Stimulated activated CD8-positive, alpha-beta memory T cell treated with anti-CD3 and anti-CD28 coated beads, Interleukin-4, amount 100 ng/mL, for 1 hour (primary cell): ENCODE measurements at places on chromosomes 7 and 10.

GRCh38 chr7:77413861-77414424 is 2.2 kb downstream of the GSAP start:
- DNase-seq: no peak

GRCh38 chr10:454860-455259 is 234.6 kb downstream of the DIP2C start:
- no peak for DNase-seq

- no peak for DNase-seq
These were observed 38.1 kb upstream of the WDR11 start for GRCh38 chr10:120813085-120813484.

DNA sequence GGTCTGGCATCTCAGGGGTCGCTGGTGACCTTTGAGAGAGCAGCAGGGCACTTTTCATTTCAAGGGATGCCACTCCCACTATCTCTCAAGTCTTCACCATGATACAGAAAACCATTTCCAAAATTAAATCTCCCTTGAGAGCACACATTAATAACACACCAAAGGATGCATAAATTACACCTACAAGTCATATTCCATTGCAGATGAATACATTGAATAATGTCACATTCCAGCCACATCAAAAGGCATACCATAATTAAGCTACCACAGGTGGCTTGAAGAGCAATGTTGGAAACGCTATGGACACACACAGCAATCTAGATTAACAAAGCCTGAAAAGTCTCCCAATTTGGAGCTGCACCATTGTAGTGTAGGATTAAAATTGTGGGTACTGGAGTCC is 353.3 kb upstream of the ZMIZ1 start:
- no peak for DNase-seq
